ENCODE measurements at places on chromosomes 2 and 18. TPM values are rescaled to one million over a fixed set of nuclear protein-coding genes. Genes with fewer than 3 reads are reported as not detected.

DNA sequence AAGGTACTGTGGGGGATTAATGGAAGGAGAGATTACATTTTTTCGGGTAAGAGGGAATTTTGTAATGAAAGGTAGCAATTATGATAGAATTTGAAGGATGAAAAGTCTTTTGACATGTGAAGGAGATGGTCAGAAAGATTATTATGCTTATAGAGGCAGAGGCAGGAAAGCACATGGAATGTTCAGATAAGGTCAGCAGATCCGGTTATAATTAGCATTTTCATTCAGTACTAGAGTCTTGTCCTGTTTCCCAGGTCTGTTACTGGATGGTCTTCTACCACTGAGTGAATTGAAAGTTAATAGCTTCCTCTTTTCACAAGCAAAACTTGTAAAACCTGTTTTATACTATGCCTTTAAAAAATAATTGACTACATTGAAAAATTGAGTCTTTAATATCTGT lies 116.9 kb downstream of the PHLPP1 start:
- DNase-seq = no peak
- peaks cover 49% of the 10 kb centered on the region for H3K4me1 ChIP-seq
- peaks cover 6% of the 10 kb centered on the region for H3K36me3 ChIP-seq
- H3K4me3 ChIP-seq = no peak overlapping the region

- no peak overlapping the region for H3K4me3 ChIP-seq
- H3K36me3 ChIP-seq = no peaks in the 10 kb centered on the region
- H3K27ac ChIP-seq = no peak overlapping the region
- H3K27me3 ChIP-seq = peaks cover 3% of the 10 kb centered on the region
These were observed 87.2 kb upstream of the SYT4 start for GRCh38 chr18:43364535-43364934.

DNA sequence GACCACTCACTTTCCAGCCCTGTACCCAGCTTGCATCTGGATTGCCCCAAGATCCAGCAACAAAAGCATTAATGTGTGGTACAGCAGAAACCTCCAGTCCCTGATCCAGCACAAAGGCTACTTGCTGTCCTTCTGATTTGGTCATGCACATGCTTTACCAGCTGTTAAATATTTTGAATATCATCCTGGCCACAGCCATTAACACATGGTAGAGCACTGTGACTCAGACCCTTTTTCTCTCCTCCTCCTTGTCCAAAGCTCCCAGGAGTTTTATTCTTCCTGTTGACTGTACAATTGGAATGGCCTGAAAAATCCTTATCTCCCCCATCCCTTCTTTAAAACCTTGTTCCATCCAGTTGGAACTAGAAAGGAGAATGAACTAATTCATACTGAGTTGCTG lies 419.7 kb upstream of the TNP1 start:
- no peak overlapping the region for H3K4me3 ChIP-seq
- H3K36me3 ChIP-seq = no peaks in the 10 kb centered on the region
- H3K4me1 ChIP-seq = peaks cover 41% of the 10 kb centered on the region
- H3K27ac ChIP-seq = peak overlapping the region; percentile 69
- no peaks in the 10 kb centered on the region for H3K27me3 ChIP-seq
- DNase-seq = no peak

- H3K4me3 ChIP-seq = no peak overlapping the region
- peaks cover 30% of the 10 kb centered on the region for H3K36me3 ChIP-seq
- DNase-seq = no peak
- no peaks in the 10 kb centered on the region for H3K27me3 ChIP-seq
These were observed 122.6 kb downstream of the GBX2 start for GRCh38 chr2:236045251-236046235.

DNA sequence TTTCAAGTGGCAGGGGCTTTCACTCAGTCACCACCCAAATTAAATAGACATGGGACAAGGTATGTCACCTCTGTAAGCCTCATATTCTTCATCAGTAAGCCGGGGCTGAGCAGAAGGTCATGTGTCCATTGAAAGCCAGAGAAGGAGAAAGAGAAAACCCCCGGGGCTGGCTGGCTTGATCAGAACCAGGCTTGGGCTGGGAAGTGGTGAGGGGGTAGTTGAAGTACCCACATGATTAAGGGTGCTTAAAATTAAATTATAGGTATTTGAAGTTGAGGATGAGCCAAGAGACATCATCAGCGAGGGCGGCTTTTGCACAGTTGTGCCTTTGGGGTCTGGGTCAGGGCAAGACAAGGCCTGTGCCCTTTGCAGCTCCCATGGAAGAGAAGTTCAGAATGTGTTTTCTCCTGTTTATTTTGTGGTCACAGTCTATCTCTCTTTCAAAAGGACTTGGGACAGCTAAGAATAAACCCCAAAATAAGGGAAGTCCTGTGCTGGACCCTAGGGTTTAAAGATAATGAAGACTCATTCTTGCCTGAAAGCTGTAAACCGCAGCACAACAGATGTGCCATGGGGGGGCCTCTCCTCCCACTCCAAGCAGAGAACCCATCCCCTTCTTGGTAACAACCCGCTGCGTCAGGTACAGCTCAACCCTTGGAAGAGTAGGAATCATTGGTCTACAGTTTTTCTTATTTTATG lies 10.7 kb downstream of the DBI start:
- peaks cover 29% of the 10 kb centered on the region for H3K27me3 ChIP-seq
- peaks cover 21% of the 10 kb centered on the region for H3K36me3 ChIP-seq
- no peak overlapping the region for H3K27ac ChIP-seq

DNA sequence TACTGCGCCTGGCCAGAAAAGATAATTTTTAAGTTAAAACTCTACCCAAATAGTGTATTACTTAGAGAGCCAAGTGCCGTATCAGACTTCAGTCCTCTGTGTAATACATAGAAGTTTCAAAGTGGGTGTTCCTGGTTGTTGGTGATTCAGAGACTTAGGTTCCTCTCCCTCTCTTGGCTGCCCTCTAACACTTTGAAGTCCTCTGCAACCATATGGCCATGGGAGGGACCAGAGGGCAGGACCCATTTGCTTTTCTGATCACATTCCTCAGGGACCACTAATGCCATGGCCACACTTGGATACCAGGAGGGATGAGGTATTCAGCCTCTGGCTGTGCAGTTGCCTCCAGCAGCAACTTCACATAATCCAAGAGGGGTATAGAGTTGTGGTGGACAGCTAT lies 131.5 kb downstream of the CAPN13 start:
- no peaks in the 10 kb centered on the region for H3K36me3 ChIP-seq
- no peak overlapping the region for H3K4me3 ChIP-seq
- no peaks in the 10 kb centered on the region for H3K4me1 ChIP-seq

DNA sequence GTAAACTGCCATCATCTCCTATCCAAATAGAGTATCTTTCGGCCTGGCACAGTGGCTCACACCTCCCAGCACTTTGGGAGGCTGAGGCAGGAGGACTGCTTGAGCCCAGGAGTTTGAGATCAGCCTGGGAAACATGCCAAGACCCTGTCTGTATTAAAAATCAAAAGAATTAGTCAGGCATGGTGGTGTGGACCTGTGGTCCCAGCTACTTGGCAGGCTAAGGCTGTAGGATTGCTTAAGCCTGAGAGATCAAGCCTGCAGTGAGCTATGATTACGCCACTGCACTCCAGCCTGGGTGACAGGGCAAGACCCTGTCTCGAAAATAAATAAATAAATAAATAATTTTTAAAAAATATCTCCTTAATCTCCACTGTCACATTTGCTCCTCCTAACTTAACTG lies 14.7 kb upstream of the ARPC2 start:
- H3K4me1 ChIP-seq = no peaks in the 10 kb centered on the region
- H3K36me3 ChIP-seq = no peaks in the 10 kb centered on the region
- no peak overlapping the region for H3K27ac ChIP-seq
- DNase-seq = no peak

DNA sequence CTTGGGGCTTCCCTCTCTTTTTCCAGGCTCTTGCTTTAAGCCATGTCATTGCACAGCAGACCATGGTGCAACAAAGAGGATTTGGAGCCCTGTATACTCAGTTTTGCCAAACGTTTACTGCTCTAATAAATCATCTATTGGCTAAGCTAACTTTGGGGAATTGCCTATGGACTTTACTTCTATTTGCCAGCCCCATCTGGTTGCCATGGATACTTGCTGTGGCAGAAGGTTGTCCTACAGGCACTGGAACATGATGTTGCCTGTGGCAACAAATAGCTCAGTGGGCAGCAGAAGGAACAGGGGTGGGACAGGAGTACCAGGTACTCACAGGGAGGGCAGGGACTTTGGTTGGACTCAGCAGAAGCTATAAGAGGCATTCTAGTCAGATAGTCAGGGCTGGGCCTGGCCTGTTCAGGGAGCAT lies 129.7 kb downstream of the CCDC85A start:
- H3K27ac ChIP-seq = no peak overlapping the region
- H3K36me3 ChIP-seq = no peaks in the 10 kb centered on the region
- H3K27me3 ChIP-seq = no peaks in the 10 kb centered on the region
- no peak overlapping the region for H3K4me3 ChIP-seq

DNA sequence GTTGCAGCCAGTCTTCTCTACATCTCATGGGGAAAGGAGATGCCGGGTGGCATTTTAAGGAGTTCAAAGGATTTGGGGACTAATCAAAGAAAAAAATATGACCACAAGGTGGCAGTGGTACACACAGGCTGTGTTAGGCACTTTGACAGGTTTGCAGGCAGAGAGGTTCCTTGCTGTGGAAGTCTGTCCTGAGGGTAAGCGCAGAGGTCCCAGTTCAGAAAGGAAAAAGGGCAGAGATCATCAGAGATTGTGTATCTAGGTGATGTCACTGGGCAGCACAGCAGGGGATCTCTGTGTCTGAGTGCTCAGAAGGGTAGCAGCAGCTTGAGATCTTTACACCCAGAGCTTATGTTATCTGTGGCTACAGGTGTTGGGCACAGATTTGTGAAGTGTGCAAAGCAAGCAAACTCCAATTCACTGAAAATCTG lies 231.4 kb downstream of the LRRTM1 start:
- no peak overlapping the region for H3K4me3 ChIP-seq
- no peaks in the 10 kb centered on the region for H3K27me3 ChIP-seq

FN1 gene
- 18,487 TPM for total RNA-seq

DNA sequence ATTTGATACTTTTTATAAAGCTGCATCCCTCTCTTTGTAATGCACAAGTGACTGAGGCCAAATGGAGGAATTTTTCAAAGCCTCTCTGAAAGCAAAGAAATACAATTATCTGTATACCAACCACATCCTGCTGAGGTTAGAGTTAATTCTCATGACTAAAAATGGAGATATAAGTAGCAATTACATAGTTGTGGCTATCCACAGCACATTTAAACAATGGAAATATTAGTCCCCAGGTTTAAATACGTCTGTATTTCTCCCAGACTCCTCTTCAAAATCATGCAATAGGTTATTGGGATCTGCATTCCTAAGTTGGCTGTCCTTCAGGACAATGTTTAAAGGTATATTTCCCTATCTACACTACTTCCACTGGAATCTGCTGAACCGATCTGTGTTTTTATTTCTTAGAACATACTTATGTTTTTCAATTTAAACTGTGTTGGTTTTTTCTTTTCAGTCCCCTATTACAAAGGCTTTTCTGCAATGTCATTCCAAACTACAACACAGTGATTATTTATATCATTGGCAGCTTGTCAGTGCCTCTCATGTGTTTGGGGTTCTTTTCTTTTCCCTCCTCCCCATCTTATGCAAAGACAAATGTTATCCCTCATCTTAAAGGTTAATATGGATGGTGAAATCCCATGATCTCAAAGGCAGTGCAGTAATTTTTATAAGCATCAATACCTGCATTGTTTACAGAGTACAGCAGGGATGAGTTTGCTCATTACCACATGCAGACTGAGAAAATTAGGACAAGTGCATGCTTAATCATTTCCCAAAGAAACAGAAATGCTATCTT lies 134.8 kb upstream of the FSHR start:
- H3K36me3 ChIP-seq = no peaks in the 10 kb centered on the region
- H3K27me3 ChIP-seq = peaks cover 3% of the 10 kb centered on the region
- H3K4me1 ChIP-seq = no peaks in the 10 kb centered on the region
- no peak overlapping the region for H3K27ac ChIP-seq
- DNase-seq = no peak

HEATR5B gene
- 19.0 TPM for total RNA-seq

- DNase-seq = no peak
- no peaks in the 10 kb centered on the region for H3K36me3 ChIP-seq
- H3K27me3 ChIP-seq = no peaks in the 10 kb centered on the region
- no peak overlapping the region for H3K4me3 ChIP-seq
- H3K27ac ChIP-seq = no peak overlapping the region
These were observed 355.5 kb downstream of the EPHA4 start for GRCh38 chr2:221216636-221217035.
